Heart left ventricle (tissue), 16 donors: ENCODE measurements at places on chromosomes 12 and 14. TPM values are rescaled to one million over a fixed set of nuclear protein-coding genes. Genes with fewer than 3 reads are reported as not detected.

DNA sequence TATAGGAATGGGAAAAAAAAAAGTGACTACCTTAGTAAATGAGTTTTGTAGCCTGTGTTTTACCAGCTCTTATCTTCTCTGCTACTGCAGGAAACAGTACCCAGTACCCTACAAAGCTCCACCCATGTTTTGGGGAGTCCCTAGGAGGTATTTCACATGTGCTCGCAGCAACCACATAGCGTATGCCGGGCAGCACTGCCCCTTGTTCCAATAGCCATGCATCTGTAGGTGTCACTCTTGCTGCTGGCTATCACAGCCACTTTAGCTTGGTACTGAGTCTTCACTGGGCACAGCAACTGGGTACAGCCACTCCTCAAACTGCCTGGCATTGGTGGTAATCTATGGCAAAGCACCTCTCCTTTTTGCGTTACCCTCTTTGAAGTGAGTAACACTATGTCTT lies 2.0 kb upstream of the MDM1 start:
- no peak for DNase-seq

DNA sequence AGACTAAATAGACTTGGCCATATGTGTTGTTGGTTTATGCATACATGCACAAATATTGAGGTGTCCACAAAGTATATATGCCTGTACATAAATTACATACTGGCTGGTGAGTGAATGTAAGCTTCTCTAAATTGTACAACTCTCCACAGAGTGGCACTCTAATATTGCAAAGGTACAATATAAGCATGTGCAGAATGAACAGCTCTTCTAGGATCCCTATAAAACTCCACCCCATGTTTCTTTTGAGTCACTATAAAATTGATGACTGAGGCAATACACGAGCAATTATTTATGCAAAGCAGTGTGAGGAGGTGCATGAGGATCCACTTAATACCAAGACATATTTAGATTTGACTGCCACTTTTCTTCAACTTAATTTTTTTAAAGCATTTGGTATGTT lies 172.2 kb downstream of the NAV3 start:
- no peak for DNase-seq

DNA sequence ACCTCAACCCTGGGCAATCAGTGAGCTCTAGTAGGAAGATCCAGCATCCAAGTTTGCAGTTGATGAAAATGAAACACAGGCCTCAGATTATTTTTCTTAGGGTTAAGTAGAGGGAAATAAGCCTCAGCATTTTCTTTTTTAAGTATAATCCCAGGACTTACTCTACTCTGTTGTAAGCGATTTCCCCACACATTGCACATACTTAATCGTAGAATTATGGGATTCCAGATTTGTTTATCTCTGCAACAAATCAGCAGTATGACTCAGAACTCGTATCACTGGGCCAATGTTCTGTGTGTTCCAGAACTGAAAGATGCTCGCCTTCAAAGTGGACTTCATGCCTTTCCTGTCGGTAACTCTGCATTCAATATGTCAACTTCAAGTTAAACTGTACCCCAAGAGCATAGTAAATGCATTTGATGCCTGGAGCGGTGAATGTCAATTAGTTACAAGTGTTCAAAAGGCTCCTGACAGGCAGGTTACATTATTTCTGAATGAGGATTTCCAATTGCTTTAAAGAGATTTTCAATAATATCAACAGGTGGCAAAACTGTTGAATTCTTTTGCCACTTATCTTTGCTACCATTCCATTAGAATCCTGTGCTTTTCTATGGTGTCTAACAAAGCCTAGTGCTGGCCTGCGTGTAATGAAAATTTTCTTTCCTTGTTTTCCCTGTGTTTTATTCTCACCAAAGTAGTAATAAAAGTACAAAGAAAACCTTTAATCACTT lies 323.8 kb upstream of the SYT1 start:
- DNase-seq, result no peak

- DNase-seq, result no peak
These were observed 75.7 kb downstream of the PITPNM2 start for GRCh38 chr12:123075087-123075645.

DNA sequence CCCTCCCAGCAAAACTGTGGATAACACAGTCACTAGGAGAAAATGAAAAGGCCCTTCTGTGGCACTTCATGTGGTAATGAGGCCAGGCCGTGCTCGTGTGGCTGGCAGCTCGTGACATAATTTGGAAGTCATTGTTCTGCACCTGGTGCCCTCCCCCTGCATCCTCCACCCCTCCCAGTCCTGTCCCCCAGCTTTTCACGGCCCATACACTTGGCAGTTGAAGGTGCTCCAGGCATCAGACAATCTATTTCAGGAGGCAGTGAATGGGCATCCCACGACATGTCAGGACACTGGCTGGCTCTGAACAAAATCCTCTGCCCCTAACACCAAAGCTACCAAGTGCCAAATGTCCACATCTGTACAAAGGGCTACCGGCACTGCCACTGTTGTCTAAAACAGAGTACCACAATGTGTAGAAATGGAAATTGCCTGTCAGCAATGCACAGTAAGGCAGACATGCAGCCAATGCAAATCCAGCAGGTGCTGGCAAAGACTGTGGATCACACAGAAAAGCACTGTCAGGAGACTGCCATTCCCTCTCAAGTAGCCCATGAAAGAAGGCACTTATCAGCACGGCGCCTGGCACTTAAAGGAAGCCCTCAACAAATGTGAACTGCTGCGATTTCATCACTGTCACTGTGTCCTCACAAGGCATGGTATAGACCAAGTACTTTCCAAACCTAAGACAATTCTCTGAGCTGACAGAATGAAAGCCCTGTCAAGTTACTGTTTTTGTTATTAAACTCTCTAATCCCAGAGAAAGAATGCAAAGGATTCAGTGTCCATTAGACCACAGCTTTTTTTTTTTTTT lies 39.1 kb downstream of the CORO1C start:
- DNase-seq, result no peak

TMPRSS12 gene
- total RNA-seq, result not detected

TAS2R31 gene
- 1.6 TPM for total RNA-seq

KRT2 gene
- not detected for total RNA-seq

C12orf54 gene
- not detected for total RNA-seq

INHBC gene
- total RNA-seq, result not detected
